WTC11 (cell line): ENCODE measurements at places on chromosomes 1 and 21. TPM values are rescaled to one million over a fixed set of nuclear protein-coding genes. Genes with fewer than 3 reads are reported as not detected.

Gene SLC5A9
- total RNA-seq, result 0.22 to 0.64 TPM (median 0.27 TPM) in 3 replicates

Gene RNU1-2
- 1,028 to 1,267 TPM (median 1,197 TPM) in 3 replicates for total RNA-seq

Gene OLIG2
- 0.60 to 0.79 TPM (median 0.71 TPM) in 3 replicates for total RNA-seq

Gene AIM2
- 1.1 to 1.6 TPM (median 1.4 TPM) in 3 replicates for total RNA-seq

Gene PSRC1
- 56.9 to 68.4 TPM (median 64.1 TPM) in 3 replicates for total RNA-seq
